ENCODE measurements at places on chromosomes 11 and 22.

DNA sequence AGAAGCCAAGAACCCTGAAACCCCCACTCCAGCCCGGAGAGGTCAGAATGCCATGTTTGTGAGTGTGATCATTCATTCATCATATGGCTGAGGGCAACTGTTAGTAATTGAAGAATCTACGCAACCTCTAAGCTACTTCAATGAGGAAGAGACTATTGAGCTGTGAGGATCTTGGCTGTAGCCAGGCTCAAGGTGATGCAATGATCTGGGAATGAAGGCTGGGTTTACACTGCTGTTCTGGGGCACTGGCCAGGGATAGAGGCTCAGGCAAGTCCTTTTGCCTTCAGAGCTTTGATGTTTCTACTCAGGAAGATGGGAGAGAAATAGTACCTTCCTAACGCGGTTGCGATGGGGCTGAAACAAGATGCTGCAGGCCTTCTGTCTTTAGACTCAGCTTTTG is 12.9 kb downstream of the CRYBB2 start:
- DNase-seq = no peak

DNA sequence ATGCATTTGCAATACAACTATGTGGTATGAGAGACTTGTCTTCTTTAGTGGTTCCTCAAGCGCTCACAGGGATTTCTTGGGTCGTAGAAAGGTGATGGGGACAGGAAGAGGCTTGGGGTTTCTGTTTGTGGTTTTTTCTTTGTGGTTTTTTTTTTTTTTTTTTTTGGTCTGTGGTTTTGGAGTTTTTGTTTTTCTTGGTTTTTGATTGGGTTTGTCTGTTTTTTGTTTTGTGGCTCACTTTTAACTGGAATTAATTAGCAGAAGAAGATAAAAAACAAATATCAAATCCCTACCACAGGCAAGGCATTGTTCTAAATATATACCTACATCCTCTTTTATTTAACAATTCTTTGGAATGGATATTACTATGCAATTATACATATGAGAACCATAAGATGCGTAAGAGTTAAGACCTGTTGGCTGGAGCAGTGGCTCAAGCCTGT is 5.5 kb downstream of the TTC28 start:
- peak; percentile 26 for DNase-seq

DNA sequence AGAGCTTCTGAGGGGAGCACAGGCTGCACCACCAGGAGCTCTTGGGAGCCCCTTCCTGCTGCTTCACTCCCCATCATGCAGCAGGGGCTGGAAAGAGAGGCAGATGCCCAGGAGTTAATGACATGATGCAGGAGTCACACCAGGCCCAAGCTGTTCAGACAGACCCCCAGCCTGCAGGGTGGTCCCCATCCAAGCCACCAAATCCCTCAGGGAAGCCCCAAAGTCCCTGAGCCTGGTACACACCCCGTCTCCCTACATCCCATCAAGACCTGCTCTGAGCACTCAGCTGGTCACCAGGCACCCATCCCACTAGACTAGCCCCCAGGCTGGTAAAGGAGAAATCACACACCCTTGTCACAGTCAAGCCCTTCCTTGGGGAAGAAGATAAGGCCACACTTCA is 11.3 kb downstream of the CYB561A3 start:
- no peak for DNase-seq

DNA sequence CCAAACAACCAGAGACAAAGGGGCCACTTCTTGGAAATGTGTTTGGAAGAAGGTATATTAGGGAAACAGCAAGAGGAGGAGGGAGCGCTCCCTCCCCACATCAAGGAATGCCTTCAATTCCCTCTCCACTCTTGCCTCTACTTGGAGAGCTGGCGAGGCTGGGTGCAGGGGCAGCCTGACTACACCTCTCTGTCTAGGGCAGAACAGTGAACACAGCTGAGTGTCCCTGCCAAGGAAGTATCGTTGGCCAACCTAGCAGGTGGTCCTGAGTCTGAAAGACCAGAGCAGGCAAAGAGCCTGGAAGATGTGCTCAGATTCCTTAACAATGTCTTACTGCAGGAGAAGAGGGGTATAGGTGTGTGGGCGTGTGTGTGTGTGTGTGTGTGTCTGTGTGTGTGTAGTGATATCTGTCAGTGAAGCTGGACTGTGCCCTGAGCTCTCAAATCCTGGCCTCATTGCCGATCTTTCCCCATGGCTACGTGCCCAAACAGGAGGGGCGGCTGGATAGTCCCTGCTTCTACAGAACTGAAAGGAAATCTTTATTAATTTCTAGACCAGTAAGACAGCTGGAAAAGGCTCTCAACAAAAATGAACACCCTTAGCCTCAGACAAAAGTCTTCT is 46.8 kb downstream of the PAMR1 start:
- no peak for DNase-seq

GRCh38 chr11:31779374-31779791 is 31.7 kb downstream of the PAX6 start:
- no peak for DNase-seq

All from BJ (cell line).